ENCODE measurements at places on chromosomes 4 and X.

GRCh38 chr4:188127214-188127874 is 11.9 kb upstream of the TRIML1 start:
- no peak for DNase-seq

DNA sequence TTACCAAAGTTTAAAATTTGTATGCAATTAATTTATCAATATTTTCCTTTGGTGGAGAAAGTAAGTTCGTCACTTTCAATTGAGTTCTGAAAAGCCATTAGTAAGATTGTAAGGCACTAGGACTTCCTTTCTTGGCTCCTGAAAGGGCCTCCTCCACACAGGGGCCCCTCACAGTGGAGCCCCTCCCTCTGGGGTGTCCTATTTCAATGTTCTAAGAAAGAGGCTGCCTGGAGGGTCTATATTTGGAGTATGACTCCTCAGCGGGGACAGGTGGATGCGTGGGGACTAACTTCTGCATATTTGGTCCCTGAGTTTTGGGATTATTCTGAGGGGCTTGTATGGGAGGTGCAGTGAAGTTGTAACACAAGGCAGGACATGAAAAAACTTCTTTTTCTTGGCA is 1.6 kb upstream of the ARMCX4 start:
- no peak for DNase-seq

DNA sequence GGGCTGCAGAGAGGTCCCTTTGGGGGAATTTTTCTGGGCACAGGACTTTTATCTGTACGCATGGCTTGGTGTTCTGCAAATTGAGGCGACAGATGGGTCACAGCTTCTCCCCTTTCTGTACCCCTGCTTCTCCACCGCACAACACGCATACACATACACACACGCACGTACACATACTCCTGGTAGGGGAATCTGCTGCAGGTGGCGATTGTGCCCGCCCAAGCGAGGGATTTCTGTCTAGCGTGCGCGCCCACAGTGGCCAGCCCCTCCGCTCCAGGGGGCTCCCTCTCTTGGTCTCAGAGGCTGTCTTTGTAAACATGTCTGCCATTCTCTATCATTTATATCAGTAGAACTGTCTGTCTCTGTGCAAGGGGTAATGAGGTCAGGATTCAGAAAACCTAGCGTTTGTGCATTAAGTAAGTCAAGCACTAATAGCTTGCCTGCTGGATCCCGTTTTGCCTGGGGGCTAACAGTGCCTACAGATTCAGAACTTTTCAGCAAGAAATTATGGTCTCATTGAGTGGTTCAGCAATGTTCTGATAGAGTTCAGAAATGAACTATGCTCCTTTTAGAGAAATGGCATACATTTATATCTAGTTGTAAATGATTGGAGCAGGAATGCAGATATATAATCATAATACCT is 2.2 kb downstream of the GRID2 start:
- DNase-seq = no peak

DNA sequence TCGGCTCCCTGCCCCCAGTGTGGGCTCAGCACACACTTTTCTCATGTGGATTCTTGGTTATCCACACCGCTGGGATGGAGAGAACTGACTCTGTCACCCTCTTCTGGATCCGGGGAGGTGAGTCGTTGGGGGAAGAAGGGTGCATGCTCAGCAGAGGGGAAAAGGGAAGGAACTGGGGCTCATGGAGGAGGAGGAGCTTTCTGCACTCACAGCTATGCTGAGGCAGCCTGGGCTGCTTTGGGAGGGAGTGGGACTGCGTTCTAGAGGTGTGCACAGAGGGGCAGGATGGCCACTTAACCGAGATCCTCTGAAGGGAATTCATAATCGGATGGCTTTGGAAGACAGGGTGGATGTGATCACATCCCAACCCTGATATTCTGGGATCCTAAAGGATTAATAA is 51.6 kb downstream of the RTL5 start:
- DNase-seq = no peak

DNA sequence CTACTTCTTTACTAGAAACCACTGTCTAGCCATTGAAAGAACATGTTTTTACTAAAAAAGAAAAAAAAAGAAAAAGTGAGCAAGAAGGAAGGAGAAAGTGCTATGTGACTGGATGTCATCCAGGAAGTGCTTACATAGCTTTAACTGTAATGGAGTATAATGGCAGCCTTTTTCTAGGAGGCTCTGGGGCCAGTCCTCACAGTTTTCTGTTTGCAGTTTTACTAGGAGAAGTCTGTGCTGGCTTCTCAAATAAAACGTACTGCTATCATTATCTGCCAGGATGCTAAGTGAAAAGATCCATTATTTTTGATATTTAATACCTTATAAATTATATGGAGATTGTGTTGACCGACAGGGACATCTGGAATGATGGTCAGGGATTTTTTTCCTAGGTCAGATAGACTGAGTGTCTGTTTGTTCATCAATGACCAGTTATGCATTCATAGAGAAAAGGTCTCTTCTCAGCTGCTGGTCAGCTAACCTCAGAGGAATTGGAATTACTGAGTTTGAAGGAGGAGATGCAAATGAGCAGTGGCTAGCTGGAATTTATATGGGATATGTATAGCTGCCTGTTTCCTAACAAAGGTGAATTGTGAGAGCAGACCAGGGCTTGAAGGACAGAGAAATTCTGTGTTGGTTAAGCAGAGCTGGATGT is 21.7 kb downstream of the LPAR4 start:
- no peak for DNase-seq

DNA sequence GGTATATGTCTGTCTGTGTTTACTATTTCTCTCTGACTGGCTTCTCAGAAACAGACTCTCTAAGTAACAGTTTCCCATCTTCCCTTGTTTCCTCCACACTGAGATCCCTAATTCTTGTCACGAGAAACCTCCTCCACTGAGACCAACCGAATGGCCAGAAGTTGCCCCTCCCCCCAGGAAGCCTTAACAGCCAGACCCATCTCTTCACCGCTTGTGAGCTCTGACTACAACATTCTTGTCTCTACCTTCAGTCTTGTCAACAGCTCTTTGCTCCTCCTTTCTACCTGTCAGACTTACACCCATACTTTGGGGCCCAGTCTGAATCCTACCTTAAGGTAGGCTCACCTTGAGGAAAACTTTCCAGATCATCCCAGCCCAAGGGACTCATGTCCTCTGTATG is 90.8 kb downstream of the NHSL2 start:
- DNase-seq = no peak

DNA sequence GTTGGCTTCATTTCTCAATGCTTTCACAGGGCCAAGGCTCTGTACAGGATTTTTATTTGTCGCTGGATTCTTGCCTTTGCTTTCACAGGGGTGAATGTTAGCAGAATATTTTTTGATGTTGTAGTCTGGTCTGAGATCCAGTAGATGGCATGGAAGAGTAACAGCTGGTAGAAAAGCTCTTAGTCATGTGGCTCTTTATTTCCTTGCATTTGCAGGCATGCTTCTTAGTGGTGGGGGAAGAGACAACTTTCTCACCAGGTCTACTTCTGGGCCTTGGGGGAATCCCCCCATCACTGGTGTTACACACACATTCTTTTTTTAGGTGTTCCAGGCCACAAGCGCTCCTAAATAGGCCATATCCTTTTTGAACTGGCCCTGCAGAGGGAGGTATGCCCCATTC is 58.2 kb upstream of the DKK2 start:
- no peak for DNase-seq

DNA sequence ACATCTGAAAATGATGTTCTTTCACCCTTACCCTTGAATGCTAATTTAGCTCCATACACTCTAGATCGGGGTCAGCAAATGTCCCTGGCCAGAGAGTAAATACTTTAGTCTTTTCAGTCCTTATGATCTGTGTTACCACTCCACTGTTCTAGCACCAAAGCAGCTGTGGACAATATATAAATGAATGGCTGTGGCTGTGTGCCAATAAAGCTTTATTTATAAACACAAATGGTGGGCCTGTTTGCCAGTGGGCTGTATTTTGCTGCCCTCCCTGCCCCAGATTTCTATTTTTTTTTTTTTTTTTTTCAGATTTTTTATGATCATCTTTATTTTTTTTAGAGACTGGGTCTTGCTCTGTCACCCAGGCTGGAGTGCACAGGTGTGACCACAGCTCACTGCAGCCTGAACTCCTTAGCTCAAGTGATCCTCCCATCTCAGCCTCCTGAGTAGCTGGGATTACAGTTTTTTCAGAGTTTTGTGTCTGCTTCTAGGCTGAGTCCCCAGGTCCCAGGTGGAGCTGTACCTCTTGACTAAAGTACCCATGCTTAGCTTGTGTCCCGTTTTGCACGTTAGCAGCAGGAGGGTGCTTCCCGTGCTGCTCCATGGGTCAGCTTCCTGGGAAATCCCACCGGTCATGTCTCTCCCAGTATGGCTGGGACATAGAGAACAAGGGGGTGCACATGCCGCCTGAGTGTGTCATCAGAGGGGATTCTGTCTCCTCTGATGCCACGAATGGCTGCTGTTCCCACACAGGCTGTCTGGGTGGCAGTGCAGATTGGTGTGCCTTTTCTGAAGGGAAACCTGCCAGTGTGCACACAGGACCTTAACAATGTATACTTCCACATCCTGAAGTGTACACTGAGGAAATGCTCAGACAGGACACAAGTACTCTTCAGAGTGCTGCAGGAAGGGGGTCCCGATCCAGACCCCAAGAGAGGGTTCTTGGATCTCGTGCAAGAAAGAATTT is 16.0 kb upstream of the GRPEL1 start:
- no peak for DNase-seq

DNA sequence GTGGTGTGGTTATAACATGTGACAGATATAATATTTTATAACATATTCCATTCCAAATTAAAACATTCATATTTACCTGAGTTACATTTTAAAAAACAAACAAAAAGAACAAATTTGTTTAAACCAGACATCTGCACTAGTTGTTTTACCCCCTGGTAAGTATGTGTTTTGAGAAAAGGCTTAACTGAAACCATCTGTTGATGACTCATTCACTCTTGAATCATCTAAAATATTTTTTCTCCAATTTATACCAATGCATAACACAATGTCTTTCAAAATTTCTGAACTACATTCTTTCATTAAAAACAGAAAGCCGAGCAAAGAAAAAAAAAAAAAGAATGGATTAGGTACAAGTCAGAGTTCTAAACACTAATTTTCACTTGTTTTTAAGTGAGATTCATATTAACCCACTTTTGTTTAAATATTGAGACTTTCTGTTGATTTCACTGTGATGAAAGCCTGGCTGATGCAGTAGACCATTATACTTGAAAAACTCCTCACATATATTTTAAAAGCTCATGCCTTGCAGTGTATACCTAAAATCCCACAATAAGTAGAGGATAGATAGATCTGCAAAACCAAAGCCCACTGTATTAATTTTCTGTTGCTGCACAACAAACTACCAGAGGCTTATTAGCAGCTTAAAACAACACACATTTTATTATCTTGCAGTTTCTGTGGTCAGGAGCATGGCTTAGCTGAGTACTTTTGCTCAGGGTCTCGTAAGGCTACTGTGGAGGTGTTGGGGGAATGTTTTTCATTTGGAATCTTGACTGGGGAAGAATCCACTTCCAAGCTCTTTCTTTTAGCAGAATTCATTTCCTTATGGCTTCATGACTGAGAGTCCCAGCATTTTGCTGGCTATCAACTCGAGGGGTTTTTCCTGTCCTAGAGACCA is 221.5 kb downstream of the PCDH18 start:
- DNase-seq = no peak

- no peak for DNase-seq
These were observed 39.3 kb downstream of the EVC start for GRCh38 chr4:5750052-5750945.

DNA sequence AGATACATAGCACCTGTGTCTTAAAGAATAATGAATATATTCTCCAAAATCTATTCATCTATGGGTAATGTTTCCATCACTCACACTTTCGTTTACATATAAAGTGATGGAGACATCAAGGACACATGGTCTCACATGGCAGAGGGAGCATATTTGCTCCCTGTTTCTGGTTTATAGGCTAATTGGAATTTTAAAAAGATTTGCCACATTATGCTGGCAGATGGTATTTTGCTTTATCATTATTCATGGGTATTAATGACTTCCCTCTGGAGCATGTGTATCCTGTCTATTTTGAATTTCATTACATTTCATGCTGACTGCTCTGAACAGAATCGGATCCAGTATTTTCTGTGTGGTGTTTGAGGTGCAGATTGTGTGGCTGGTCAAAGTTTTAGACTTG is 79.0 kb downstream of the PDGFRA start:
- no peak for DNase-seq

- DNase-seq = no peak
These were observed 333.3 kb downstream of the PDGFC start for GRCh38 chr4:156638334-156638733.

DNA sequence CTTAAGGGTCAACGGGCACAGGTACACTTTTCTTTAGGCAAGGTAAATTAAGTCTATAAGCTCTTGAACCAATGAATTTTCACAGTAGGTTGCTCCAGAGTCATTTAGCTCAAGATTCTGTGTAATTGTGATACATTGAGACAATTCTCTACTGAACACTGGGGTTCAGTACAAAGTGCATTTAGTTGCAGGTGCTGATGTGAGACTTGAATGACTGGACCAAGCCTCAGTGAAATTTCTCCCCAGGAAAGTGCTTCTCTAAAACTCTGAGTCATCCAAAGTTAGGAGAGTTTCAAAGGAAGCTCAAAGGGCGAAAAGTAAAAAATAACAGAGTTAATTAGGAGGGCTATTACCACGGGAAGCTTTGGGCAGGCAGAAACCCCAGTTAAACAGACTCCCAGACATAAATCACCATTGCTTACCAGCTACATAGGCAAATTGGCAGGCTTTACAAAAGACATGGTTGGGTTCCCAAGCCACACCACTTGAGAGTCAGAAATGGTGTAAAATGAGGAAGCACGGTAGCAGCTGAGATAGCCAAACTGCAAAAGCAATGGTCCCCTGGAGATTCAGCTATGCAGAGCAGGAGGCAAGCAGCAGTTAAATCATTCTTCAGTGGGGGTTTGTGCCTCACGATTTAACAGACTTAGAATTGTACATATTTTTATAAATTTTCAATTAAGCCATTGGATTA is 202.6 kb downstream of the PCDH19 start:
- DNase-seq = no peak

- DNase-seq = no peak
These were observed 17.7 kb downstream of the CD99L2 start for GRCh38 chrX:150880808-150881165.

All from Caco-2 (cell line).